Astrocyte of the hippocampus (primary cell): ENCODE measurements at places on chromosomes 3 and 15.
A peak's percentile ranks its signal among the peaks of the same experiment; 100 is the strongest.

GRCh38 chr15:50828610-50829206 is 63.2 kb upstream of the SPPL2A start:
- DNase-seq, result peak; percentile 81

DNA sequence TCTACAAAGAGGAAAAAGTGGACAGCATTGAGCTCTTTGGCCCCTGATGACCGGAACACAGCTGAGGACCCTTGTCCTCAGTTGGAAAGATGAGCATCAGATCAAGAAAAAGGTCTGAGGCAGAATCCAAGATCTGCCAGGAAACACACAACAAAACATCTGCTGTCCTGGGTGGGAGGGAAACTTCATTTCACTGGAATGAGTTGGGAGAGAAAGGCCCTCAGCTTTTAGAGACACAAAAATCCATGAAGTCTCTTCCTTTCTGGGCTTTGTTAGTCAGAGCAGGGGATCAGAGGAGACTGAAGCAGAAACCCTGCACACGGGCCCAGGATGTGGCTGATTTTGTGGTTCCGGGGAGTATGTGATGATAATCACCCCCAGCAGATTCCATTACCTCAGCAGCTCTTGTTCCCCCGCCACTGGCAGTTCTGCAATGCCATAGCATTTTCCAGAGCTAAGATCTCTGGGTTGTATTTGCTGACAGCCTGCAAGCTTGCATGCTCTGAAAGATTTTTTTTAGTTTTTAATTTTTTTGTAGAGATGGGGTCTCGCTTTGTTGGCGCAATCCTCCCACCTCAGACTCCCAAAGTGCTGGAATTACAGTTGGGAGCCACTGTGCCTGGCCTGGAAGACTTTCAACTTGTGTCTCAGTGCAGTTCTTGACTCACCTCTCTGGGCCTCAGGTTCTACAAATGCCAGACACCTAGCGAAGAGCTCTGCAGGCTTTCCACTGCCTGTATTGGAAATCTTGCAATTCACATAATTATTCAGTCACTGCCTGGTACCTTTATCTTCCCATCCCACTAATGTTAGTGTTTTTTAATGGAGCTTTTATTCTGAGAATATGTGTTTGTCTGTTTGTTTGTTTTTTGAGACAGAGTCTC is 5.8 kb upstream of the TATDN2 start:
- peak; percentile 79 for DNase-seq

DNA sequence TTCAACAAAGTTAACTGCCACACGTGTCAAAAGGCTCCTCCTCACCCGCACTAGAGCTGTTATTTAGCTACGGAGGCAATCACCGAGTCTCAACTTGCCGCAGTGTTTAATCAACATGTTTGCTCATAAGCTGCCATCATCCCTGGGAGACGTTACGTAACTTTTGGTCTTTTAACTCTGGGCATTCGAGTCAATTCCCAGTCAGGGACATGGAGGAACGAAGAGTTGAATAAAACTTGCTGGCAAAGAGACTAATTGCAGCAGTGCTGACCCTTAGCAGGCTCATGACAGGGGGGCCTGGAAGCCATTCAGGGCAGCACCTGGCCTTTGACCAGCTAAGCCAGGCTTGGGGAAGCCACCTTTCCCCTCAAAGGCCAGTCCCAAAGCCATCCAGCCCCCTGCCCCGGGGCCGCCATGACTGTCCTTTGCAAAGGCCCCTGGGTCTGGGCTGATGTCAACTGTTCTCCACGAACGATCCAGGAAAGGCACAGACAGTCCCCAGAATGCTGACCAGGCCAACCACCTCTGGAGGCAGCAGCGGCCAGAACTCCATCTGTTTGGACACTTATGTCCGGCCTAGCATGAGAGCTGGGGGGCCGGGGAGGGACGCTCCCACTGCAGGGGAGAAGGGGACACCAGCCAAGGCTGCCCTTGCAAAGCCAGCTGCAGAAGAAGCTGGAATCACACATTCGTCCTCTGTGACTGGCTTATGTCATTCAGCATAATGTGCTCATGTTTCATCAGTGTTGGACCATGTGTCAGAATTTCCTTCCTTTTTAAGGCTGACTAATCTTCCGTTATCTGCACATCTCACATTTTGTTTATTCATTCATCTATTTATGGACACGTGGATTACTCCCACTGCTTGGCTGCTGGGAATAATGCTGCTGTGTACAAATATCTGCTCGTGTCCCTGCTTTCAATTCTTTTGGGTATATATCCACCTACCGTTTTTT is 43.7 kb downstream of the PCSK6 start:
- no peak for DNase-seq

DNA sequence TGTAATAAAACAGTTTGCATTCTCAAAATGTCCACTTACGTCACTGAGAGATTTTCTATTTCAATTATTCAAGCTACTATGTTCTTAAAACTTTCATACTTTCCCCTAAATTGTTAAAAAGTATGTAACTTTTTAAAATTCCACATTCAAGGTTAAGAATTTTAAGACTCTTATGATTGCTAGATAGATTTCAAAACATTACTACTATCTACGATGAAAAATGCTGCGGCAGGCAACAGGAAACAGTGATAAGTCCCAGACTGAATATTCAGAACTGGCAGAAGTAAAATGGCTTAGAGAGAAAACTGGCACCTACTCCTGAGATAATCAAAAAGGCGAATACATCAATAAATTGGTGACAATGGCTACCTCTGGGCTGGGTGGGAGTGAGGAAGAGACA is 16.2 kb downstream of the ATP13A3 start:
- no peak for DNase-seq

DNA sequence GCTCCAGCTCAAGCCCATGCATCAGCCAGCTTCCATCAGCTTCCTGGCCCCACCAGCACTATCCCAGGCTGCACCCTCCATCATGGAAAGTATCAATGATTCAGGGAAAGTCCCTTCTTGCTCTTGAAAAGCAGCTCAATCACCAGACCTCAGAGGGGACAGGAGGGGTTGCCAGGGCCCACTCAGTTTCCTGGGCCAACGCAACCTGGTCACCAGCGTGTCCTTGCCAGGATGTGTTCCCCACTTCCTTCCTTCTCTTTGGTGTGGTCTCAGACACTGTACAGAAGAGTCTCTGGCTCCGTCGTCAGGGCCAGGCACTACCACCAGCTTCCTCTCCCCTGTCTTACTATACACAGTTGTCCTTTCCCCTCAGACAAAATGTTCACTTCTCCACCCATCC is 3.0 kb downstream of the HDC start:
- DNase-seq, result no peak
